ENCODE measurements at places on chromosomes 11 and 22.

DNA sequence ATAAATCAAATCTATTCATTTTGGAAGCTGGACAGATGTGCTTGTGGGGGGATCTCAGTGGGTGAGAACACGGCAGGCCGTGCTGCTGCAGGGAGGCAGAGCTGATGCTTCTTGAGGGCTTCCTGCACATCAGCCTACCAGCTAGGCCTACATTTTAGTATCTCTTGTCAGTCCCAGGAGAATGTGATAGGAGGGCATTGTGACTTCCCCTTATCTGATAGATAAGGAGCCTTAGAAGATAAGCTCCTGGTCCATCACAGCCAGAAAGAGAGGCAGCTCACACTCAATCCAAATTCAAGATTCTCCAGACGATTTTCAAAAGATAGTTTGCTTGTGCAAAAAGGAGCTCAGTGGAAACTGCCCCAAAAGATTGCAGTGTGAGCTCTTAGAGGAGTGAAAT lies 89.0 kb downstream of the SHANK2 start:
- DNase-seq = no peak

GRCh38 chr11:130188585-130189347 lies 29.2 kb downstream of the ST14 start:
- DNase-seq = no peak

DNA sequence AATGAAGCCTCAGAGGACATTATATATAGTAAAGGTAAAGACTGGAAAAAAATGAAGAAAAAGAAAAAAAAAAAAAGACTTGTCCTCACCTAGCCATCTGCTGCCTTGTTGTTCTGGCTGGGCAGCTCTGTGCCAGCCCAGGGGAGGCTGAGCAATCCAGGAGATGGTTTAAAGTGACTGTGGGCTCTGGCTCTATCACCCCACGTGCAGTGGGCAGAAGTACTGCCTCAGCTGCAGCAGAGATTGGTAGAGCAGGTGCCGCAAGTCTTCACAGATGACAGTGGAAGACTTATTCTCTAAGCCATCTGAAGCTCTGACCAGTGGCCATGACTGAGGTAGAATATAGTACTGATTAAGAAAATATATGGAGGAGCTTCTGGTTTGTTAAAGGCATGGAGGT lies 62.2 kb downstream of the SGSM3 start:
- DNase-seq = no peak

DNA sequence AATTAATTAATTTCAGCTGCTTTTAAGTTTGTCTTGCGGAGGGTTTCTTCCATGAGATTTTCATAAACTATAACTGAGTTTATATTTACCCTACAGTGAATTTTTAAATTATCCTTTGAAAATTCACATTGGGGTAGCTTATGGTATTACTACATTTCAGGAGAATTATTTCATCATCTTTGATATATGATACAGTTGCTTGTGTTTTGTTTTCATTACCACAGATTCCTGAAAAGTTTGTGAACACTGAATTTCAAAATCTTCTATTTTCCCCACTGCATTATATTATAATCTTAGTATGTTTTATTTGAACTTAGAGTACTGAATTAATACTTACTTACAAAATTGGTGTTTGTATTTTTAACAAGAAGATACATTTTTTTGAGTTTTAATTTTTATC lies 24.4 kb downstream of the METTL15 start:
- DNase-seq = no peak

GRCh38 chr11:88103337-88104206 lies 71.7 kb downstream of the RAB38 start:
- peak; percentile 77 for DNase-seq

DNA sequence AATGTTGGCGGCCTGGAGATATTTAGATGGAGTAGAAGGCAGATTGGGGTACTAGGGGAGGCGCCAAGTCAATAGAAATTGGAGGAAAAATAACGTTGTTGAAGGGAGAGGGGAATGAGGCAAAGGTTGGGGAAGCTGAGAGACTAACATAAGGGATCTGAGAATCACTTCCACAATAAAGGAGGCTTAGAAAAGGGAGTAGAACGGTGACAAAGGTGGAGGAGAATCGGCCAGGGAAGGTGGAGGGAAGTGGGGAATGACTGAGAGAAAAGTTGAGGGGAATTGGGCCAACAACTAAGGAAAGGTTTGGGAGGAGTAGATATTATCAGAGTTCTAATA lies 510 bp downstream of the PPME1 start:
- DNase-seq = no peak

GRCh38 chr11:39144351-39145130 lies 2314.9 kb downstream of the LRRC4C start:
- no peak for DNase-seq

DNA sequence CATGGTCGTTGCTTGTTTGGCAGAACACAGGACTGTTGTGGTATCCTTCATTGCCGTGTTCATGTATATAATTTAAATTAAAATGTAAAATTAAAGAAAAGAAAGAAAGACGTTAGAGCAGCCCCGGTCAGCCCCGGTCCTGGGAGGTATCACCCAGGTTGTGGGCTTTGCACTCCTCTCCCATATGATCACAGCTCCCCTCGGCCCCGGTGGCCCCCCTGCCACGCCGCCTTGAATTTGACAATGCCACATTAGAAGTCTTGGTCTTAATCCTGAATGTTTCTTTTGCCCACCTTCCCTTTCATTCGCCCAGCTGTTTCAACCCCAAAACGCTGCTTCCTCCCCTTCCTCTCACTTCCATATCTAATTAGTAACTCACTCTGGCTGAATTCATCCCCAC lies 11.4 kb downstream of the APOBEC3A start:
- no peak for DNase-seq
